Naive thymus-derived CD4-positive, alpha-beta T cell (primary cell): ENCODE measurements at places on chromosomes 3 and 15. TPM values are rescaled to one million over a fixed set of nuclear protein-coding genes. Genes with fewer than 3 reads are reported as not detected.

DNA sequence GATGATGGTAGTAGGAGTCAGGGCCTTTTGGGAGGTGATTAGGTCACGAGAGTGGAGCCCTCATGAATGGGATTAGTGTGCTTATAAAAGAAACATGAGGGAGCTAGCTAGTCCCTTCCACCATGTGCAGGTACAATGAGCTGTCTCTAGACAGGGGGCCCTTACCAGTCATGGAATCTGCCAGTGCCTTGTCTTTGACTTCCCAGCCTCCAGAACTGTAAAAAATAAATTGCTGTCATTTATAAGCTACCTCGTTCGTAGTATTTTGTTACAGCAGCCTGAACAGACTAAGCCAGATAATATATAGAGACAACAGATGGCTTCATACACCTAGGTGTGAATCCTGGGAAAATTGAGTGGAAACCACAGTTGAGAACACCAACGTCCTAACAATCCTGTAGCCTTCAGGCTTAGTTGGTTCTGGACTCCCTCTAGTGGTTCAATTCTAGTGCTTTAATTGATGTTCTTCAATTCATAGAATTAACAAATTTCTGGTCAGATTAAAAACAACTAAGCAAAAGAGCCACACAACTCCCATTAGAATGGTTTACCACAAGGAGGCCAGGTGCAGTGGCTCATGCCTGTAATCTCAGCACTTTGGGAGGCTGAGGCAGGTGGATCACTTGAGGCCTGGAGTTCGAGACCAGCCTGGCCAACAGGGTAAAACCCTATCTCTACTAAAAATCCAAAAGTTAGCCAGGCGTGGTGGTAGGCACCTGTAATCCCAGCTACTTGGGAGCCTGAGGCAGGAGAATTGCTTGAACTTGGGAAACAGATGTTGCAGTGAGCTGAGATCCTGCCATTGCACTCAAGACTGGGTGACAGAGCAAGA is 21.3 kb upstream of the GATM start:
- peak; percentile 25 for DNase-seq

DNA sequence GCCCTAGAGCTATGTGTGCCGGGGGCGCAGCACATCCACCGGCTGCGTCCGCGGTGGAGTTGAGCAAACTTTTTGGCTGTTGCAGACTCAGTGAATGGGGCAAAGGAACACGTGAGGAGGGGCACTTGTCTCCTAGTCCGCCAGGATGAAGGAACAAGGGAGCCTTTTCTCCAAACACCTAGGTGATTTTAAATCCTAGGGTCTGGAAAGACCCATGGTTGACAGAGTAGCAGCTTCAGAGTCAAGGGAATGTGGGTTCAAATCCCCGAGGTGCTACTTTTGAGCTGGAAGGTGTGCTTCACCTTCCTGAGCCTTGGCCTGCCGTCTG is 648 bp downstream of the ACAN start:
- no peak for DNase-seq

GRCh38 chr3:105904251-105904650 is 35.4 kb upstream of the CBLB start:
- DNase-seq, result no peak

DNA sequence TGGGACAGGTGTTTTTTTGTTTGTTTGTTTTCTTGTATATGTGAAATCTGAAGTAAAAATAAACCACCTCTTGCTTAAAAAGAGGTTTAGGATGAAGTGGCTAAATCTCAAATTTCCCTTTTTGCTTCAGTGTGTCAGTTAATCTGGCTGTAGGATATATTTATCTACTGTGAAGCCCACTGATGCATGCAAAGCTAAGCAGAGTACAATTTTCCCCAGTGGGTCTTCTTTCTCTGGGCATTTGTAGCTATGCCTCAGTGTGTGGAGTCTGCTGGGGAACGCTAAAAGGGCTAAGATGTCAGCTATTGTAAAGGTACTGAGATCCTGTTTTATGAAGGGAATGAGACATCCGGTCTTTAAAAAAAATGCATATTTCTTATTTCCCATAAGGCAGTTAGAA is 190.6 kb downstream of the TCF12 start:
- DNase-seq, result no peak

GRCh38 chr3:120425572-120426250 is 25.1 kb downstream of the FSTL1 start:
- no peak for DNase-seq

DNA sequence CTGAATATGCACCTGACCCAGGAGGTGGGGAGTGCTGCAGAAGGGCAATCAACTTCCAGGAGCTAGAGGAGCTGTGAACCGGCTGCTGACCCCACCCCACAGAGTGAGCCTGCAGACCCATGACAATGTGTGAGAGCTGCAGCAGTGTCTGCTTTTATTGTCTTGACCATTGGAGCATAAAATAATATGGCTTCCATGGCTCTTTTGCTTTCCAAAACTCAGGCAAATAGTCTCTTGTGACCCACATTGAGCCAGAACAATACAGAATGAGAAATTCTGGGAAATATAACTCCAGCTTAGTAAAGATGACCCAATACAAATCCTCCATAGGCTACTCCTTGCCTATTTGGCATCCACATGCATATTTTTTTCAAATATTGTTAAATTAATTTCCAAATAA is 309.6 kb downstream of the PYDC2 start:
- no peak for DNase-seq

The RLBP1 gene
- total RNA-seq, result not detected in 2 replicates

The GUCA1C gene
- total RNA-seq, result not detected
